ENCODE measurements at places on chromosomes 5 and 9. TPM values are rescaled to one million over a fixed set of nuclear protein-coding genes. Genes with fewer than 3 reads are reported as not detected.
A peak's percentile ranks its signal among the peaks of the same experiment; 100 is the strongest.

The PCDHA12 gene
- total RNA-seq: not detected

GRCh38 chr5:155733935-155734334 lies 593.0 kb upstream of the SGCD start:
- no peaks in the 10 kb centered on the region for H3K36me3 ChIP-seq
- H3K27ac ChIP-seq: no peak overlapping the region
- no peak overlapping the region for H3K4me3 ChIP-seq
- H3K27me3 ChIP-seq: peaks cover 44% of the 10 kb centered on the region

GRCh38 chr5:120073722-120074121 lies 390.4 kb upstream of the PRR16 start:
- H3K4me3 ChIP-seq: no peak overlapping the region
- H3K4me1 ChIP-seq: no peaks in the 10 kb centered on the region
- H3K36me3 ChIP-seq: no peaks in the 10 kb centered on the region
- no peak for DNase-seq
- no peaks in the 10 kb centered on the region for H3K27me3 ChIP-seq

DNA sequence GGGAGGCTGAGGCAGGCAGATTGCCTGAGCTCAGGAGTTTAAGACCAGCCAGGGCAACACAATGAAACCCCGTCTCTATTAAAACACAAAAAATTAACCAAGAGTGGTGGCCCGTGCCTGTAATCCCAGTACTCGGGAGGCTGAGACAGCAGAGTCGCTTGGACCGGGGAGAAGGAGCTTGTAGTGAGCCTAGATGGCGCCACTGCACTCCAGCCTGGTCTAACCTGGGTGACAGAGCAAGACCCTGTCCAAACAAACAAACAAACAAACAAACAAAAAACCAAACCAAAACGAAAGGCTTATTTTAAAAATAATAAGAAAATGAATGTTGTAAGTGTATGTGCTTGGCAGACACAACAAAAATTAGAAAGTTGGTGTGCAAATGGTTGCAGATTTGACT lies 536.3 kb upstream of the PTPRD start:
- H3K27me3 ChIP-seq: no peaks in the 10 kb centered on the region
- DNase-seq: no peak
- H3K36me3 ChIP-seq: no peaks in the 10 kb centered on the region
- H3K4me3 ChIP-seq: no peak overlapping the region

DNA sequence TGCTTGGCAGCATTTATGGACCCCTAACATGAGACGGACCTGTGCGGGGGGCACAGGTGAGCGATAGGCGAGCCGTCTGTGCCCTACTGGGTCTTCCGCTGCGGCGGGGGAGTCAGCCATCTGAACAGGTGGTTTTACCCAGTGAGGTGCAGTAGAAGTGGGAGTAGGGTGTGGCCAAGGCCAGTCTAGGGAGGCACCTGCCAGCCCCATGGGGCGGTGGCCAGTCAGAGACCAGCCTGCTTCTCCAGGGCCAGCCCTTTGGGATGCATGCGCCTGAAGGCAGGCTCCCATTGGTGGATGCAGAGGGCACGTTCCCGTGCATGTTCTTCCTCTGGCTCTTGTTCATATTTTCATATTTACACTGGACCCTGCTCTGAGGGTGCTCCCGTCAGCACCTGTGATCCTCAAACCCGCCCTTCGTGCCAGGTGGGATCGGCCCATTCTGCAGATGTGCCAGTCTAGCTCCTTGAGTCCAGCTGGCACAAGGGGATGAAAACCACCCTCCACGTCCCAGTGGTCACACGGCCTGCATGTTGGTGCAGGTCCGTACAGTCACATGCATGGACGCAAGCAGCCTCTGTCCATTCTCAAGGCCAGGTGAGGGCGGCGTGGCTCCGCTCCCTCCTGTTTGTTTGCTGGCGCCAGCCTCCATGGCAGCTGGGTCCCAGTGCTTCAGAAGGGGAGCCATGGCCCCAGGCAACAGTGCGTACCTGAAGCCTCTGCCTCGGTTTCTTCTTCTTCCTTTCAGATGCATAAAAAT lies 9.0 kb downstream of the COL5A1 start:
- H3K27ac ChIP-seq: no peak overlapping the region
- H3K36me3 ChIP-seq: no peaks in the 10 kb centered on the region
- no peaks in the 10 kb centered on the region for H3K27me3 ChIP-seq
- H3K4me1 ChIP-seq: no peaks in the 10 kb centered on the region
- DNase-seq: no peak

The IZUMO3 gene
- total RNA-seq: not detected

GRCh38 chr9:129145316-129145715 lies 32.7 kb downstream of the IER5L start:
- H3K27ac ChIP-seq: no peak overlapping the region
- H3K4me1 ChIP-seq: peaks cover 36% of the 10 kb centered on the region
- DNase-seq: no peak
- H3K4me3 ChIP-seq: no peak overlapping the region
- H3K27me3 ChIP-seq: no peaks in the 10 kb centered on the region

GRCh38 chr5:71576241-71576640 lies 10.9 kb upstream of the MCCC2 start:
- no peak for DNase-seq
- peaks cover 1% of the 10 kb centered on the region for H3K36me3 ChIP-seq
- H3K4me3 ChIP-seq: no peak overlapping the region
- no peaks in the 10 kb centered on the region for H3K27me3 ChIP-seq

The ZDHHC11 gene
- 29.5 TPM for total RNA-seq

DNA sequence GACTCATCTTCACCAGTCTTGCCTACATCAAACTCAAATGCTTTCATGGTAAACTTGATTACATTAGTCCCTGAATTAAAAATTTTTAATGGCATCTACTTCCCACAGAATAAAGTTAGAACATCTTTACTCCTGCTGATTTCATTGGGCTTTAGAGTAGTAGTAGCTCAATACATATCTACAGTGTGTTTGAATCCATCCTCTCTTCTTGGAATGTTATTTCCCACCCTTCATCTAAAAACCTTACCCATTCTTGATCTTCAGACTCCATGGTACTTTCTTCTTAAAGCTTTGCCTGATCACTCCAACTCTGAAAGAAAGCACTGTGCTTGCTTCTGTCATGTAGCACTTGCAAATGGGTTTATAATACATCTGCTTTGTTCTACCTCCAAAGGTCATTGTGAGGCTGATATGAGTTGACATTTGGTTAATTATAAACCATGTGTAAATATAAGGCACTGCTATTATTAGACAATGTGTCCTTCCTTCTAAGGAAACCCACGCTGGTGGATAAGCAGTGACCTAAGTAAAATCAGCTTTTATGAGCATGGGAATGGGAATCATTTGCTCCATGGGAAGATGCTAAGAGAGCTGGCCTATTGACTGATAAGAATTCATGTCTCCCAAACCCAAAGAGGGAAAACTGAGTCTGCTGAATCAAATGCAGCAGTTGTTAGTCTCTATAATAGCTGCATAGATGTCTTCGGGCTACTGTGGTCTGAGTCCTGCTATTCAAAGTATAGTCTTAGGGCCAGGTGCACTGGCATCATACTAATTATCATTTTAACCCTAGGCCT lies 7.5 kb upstream of the PRLR start:
- no peaks in the 10 kb centered on the region for H3K36me3 ChIP-seq
- DNase-seq: no peak
- no peak overlapping the region for H3K27ac ChIP-seq
- H3K4me3 ChIP-seq: no peak overlapping the region
- H3K27me3 ChIP-seq: peaks cover 19% of the 10 kb centered on the region

The FBXL7 gene
- not detected for total RNA-seq

DNA sequence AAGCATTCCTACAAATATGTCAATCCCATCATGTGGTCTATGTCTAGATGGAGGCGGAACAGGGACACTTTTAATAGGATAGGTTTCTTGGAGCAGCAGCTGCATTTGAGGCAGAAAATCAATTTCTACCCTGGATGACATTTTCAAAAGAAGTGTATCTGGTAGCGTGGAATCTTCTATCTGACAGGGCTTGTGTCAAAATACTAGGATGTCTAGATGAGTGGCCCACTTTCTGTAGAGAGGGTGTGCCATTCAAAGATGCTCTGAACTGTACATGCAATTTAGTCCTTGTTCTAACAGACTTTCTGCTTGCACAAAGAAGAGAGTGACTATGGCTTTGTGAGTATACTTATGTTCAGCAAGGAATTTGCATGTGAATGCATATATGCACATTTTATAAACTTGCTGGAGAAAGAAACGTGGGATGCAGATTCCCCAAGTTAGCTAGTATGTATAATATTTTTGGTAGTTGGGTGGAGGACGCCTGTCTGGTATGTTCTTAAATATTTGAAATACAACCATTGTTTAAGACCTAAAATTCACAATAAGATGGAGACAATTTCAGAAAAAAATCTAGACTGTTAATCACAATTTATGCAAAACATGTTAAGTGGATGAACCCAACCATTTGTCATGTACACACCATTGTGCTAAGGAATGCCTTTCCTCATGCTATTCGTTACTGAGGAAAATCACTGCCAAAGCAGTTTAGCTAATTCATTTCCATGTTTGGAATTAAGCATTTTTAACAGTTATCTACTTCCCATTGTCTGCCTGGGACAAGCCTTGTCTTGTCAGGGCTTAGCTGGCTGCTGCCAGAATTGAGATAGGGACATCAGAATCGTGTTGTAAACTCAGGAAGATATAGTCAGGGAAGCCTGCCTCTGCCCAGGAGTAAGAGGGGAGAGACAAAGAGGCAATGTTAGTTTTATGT lies 129.1 kb upstream of the MEF2C start:
- H3K4me3 ChIP-seq: no peak overlapping the region
- no peaks in the 10 kb centered on the region for H3K36me3 ChIP-seq
- no peak overlapping the region for H3K27ac ChIP-seq
- DNase-seq: no peak
- H3K27me3 ChIP-seq: peaks cover 12% of the 10 kb centered on the region

The IL5 gene
- 1.3 TPM for total RNA-seq

DNA sequence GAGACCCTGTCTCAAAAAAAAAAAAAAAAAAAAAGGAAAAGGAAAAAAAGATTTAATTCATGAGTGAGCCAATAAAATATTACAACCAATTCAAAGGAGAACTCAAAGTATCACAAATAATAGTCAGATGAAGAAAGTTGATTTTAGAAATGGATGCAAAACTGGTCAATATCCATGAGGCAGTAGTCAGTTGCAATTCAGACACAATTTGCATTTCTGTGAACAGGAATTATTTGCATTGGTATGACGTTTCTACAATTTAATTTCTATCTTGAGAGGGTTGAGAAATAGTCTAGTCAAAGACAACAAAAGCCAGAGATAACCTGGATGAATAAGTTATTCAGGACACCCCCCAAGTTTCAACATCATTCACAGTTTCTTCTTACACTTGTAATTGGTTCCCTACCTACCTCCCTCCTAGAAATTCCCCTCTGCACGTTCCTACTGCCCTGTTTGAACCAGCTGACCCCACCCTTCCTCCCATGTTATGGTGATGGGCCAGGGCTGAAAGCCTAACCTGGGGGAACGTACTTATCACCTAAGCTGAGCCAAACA lies 28.6 kb upstream of the CDKN2AIPNL start:
- no peak overlapping the region for H3K4me3 ChIP-seq
- peaks cover 28% of the 10 kb centered on the region for H3K4me1 ChIP-seq
- H3K36me3 ChIP-seq: no peaks in the 10 kb centered on the region
- H3K27me3 ChIP-seq: no peaks in the 10 kb centered on the region

The GABRA1 gene
- not detected for total RNA-seq

GRCh38 chr5:114727358-114727757 lies 365.5 kb downstream of the KCNN2 start:
- no peaks in the 10 kb centered on the region for H3K27me3 ChIP-seq
- no peak overlapping the region for H3K4me3 ChIP-seq
- no peaks in the 10 kb centered on the region for H3K36me3 ChIP-seq
- no peak for DNase-seq
- no peak overlapping the region for H3K27ac ChIP-seq

- peaks cover 45% of the 10 kb centered on the region for H3K27me3 ChIP-seq
- H3K27ac ChIP-seq: no peak overlapping the region
- H3K36me3 ChIP-seq: no peaks in the 10 kb centered on the region
- no peak overlapping the region for H3K4me3 ChIP-seq
Observed at GRCh38 chr5:38926121-38926520, 80.3 kb downstream of the OSMR start.

GRCh38 chr9:109030426-109030825 lies 17.1 kb upstream of the CTNNAL1 start:
- no peaks in the 10 kb centered on the region for H3K27me3 ChIP-seq
- peaks cover 3% of the 10 kb centered on the region for H3K36me3 ChIP-seq
- no peak for DNase-seq
- no peak overlapping the region for H3K27ac ChIP-seq

- H3K4me1 ChIP-seq: peaks cover 22% of the 10 kb centered on the region
- no peaks in the 10 kb centered on the region for H3K27me3 ChIP-seq
- no peak overlapping the region for H3K4me3 ChIP-seq
- H3K36me3 ChIP-seq: no peaks in the 10 kb centered on the region
- no peak overlapping the region for H3K27ac ChIP-seq
Observed at GRCh38 chr5:107889387-107889786, 218.7 kb upstream of the EFNA5 start.

- H3K27ac ChIP-seq: no peak overlapping the region
- H3K27me3 ChIP-seq: peaks cover 6% of the 10 kb centered on the region
- no peak for DNase-seq
- H3K4me1 ChIP-seq: no peaks in the 10 kb centered on the region
- no peaks in the 10 kb centered on the region for H3K36me3 ChIP-seq
Observed at GRCh38 chr5:135150767-135151166, 116.7 kb upstream of the PITX1 start.

GRCh38 chr9:70409280-70409679 lies 5.2 kb downstream of the KLF9 start:
- no peak overlapping the region for H3K27ac ChIP-seq
- peaks cover 67% of the 10 kb centered on the region for H3K4me1 ChIP-seq
- H3K36me3 ChIP-seq: peaks cover 3% of the 10 kb centered on the region
- H3K27me3 ChIP-seq: no peaks in the 10 kb centered on the region

DNA sequence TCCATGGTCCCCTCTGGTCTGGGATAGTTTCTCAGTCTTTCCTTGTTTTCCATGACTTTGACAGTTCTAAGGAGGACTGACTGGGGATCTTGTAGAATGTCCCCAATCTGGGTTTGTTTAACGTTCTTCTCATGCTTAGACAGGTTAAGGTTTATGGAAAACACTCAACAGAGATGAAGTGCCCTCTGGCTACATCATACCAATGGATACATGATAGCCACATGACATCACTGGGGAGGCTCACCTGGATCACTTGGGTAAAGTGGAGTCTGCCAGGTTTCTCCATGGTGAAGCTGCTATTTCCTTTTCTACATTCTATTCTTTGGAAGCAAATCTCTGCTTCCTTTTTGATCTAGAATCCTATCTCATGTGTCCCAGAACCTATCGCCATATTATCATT lies 23.8 kb upstream of the ALDH1B1 start:
- no peaks in the 10 kb centered on the region for H3K36me3 ChIP-seq
- no peaks in the 10 kb centered on the region for H3K4me1 ChIP-seq
- DNase-seq: no peak

The YTHDC2 gene
- 27.4 TPM for total RNA-seq

GRCh38 chr5:132661231-132662003 lies 3.4 kb downstream of the IL13 start:
- H3K27ac ChIP-seq: peak overlapping the region; percentile 19
- no peaks in the 10 kb centered on the region for H3K36me3 ChIP-seq
- DNase-seq: peak; percentile 39
- H3K27me3 ChIP-seq: peaks cover 11% of the 10 kb centered on the region

GRCh38 chr9:68498816-68499215 lies 41.9 kb downstream of the TMEM252 start:
- DNase-seq: no peak
- H3K36me3 ChIP-seq: no peaks in the 10 kb centered on the region
- H3K4me1 ChIP-seq: no peaks in the 10 kb centered on the region
- no peak overlapping the region for H3K27ac ChIP-seq
- H3K4me3 ChIP-seq: no peak overlapping the region

The IL33 gene
- not detected for total RNA-seq
